Metanephros (tissue), 2 donors: ENCODE measurements at places on chromosomes 2 and 18. TPM values are rescaled to one million over a fixed set of nuclear protein-coding genes. Genes with fewer than 3 reads are reported as not detected.

MAP3K19 gene
- 0.12 TPM for total RNA-seq

FAM237A gene
- total RNA-seq, result not detected

MGAT4A gene
- total RNA-seq, result 24.2 TPM

ATP6V1C2 gene
- total RNA-seq, result 7.6 TPM

ORC2 gene
- total RNA-seq, result 18.7 TPM

RAB6D gene
- not detected for total RNA-seq

CYTIP gene
- total RNA-seq, result 16.8 TPM

CAVIN2 gene
- total RNA-seq, result 51.9 TPM

AGXT gene
- not detected for total RNA-seq

FBXO15 gene
- 3.5 TPM for total RNA-seq

SCYGR6 gene
- not detected for total RNA-seq

ABCG5 gene
- total RNA-seq, result 0.18 TPM

MOGAT1 gene
- not detected for total RNA-seq

BOLA3 gene
- total RNA-seq, result 19.3 TPM

PARD3B gene
- total RNA-seq, result 44.8 TPM

FZD7 gene
- 76.1 TPM for total RNA-seq

TANK gene
- total RNA-seq, result 53.4 TPM

TGOLN2 gene
- total RNA-seq, result 96.7 TPM

SLC8A1 gene
- total RNA-seq, result 211 TPM
